ENCODE measurements at places on chromosomes 5 and 9.

GRCh38 chr5:65366655-65367054, 115.1 kb downstream of the ADAMTS6 start:
- DNase-seq, result no peak

- no peak for DNase-seq
Measured at GRCh38 chr9:123871781-123872180, 58.1 kb downstream of the DENND1A start.

DNA sequence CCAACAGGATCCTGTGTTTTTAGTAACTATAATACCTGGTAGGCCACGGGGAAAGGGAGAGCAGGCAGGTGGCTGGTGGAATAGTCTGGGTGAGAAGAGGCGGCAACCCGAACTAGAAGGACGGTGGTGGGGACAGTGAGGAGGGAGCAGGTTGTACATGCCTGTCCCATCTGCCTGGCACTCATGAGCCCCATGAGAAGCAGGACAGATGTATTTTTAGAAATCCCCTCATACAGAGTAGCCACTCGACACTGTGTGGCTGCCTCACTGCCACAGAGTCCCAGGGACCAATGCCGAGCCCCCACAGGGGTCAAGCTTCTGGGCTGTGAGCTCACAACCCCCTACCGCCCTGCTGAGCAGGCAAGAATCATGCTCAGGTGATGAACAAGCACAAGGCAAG, 136.6 kb downstream of the SEC61B start:
- DNase-seq, result no peak

DNA sequence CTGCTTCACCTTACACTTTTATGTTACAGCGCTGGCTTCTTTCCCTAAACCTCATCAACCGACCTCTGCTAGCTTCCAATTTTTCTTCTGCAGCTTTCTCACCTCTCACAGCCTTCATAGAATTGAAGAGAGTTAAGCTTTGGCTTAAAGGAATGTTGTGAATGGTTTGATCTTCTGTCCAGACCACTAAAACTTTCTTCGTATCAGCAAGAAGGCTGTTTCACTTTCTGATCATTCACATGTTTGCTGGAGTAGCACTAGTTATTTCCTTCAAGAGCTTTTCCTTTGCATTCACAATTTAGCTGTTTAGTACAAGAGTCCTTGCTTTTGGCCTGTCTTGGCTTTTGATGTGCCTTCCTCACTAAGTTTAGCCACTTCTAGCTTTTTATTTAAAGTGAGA, 49.5 kb downstream of the NR3C1 start:
- no peak for DNase-seq

GRCh38 chr5:55278778-55279177, 28.7 kb downstream of the DHX29 start:
- DNase-seq, result no peak

DNA sequence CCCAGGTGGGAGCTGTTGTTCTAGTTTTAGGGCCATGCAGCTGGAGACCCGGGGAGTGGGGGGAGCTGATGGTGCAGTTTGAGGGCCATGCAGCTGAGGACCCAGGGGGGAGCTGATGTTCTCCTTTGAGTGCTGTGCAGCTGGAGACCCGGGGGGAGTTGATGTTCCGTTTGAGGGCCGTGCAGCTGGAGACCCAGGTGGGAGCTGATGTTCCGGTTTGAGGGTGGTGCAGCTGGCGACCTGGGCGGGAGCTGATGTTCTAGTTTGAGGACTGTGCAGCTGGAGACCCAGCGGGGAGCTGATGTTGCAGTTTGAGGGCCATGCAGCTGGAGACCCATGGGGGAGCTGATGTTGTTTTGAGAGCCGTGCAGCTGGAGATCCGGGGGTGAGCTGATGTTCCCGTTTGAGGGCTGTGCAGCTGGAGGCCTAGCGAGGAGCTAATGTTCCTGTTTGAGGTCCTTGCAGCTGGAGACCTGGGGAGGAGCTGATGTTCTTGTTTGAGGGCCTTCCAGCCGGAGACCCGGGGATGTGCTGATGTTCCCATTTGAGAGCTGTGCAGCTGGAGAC, 14.6 kb downstream of the PDCD6 start:
- no peak for DNase-seq

- no peak for DNase-seq
Measured at GRCh38 chr9:70566066-70566465, 151.6 kb upstream of the KLF9 start.

DNA sequence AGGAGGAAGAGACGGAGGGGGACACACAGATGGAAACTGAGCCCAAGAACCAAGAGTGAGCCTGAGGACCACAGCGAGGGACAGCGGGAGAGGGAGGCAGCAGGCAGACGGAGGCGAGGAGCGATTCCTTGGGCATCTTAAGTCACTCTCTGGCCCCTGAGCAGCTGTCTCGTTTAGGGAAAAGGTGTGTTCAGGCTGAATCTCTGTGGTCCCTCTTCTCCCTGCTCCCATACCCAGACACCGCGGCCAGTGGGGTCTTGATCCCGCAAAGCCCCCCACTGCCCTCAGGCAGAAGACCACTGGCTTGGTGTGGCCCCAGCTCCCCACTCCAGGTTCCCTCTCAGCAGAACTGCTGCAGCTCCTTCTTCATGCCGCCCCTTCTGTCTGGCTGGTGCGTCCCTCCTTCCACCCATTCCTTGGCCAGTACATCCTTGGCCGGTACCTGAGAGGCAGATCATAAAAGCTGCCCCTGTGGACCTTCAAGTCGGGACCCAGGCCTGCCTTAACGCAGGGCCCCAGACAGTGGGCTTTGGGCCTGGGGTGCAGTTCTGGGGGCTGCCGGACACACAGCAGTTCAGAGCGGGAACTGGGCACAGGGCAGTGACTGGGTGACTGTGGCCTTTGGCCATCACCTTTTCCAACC, 5.8 kb upstream of the RALGDS start:
- DNase-seq, result no peak

GRCh38 chr5:10461041-10461440, 19.4 kb downstream of the ROPN1L start:
- no peak for DNase-seq

DNA sequence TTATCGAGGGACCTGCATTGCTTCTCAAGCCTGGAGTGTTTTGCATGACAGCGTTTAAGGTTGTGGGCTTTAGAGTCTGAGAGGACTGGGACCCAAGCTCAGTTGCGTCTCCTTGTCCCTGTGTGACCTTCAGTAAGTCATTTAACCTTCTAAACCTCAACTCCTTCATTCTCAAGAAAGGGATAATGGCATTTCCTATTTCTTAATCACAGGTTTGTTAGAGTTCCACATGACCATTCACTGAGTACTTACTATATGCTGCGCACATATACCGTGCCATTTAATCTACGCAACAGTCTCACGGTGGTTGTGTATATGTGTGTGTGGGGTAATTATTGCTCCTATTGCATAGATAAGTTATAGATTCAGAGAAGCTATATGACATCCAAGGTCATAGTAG, 76.3 kb downstream of the MACROH2A1 start:
- DNase-seq, result no peak

- DNase-seq, result no peak
Measured at GRCh38 chr9:89779405-89780203, 174.8 kb downstream of the GADD45G start.

GRCh38 chr9:83285445-83286225, 222.7 kb upstream of the RASEF start:
- no peak for DNase-seq

- DNase-seq, result peak; percentile 11
Measured at GRCh38 chr9:133609311-133610098, at the start of gene FAM163B. TSS of gene FAM163B (minus strand) at chr9:133609389. CDS start at chr9:133580223, 29,166 bp downstream.

- no peak for DNase-seq
Measured at GRCh38 chr5:8528106-8528505, 659.2 kb downstream of the MTRR start.

GRCh38 chr5:33441241-33442177, 744 bp downstream of the TARS1 start:
- DNase-seq, result peak; percentile 59

DNA sequence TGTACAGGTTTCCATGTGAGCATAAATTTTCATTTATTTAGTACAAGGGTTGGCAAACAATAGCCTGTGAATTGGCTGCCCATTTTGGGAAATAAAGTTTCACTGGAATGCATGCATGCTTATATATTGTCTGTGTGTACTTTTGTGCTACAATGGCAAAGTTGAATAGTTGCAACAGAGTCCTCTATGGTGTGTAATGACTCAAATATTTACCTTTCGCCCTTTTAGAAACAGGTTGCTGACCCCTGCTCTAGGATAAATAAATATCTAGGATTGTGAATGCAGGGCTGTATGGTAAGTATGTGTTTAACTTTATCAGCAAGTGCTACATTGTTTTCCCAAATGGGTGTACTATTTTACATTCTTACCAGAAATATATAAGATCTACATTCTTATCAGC, 47.2 kb downstream of the XRCC4 start:
- DNase-seq, result no peak

DNA sequence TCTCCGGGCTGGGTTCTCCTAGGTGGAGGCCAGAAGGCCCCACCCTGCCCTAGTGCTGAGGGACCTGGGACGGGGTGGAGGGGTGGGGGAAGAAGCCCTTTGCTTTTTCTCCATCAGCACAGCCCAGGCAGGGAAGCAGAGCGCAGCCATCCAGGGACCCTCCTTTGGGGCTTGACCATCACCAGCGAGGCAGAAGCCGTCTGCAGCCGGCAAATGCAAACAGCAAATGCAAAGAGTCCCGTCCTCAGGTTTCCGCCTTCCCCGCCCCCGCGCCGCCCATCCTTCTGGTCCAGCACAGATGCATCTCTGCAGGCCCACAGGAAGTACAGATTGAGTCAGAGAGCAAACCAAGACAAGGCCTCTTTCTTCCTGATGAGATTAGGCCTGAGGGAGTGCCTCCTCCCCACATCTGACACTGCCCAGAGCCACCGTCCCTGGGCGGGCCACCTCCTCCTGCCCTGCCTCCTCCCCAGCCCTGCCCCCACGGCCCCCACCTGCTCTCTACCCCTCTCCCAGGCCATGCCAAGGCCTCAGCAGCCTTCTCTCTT, 23.4 kb downstream of the CORO2A start:
- no peak for DNase-seq

- peak; percentile 11 for DNase-seq
Measured at GRCh38 chr5:59768152-59769040, 125.1 kb downstream of the PDE4D start.

GRCh38 chr9:131776473-131776872, 36.6 kb upstream of the RAPGEF1 start:
- peak; percentile 48 for DNase-seq

- DNase-seq, result no peak
Measured at GRCh38 chr5:168443533-168443932, 42.7 kb upstream of the RARS1 start.

DNA sequence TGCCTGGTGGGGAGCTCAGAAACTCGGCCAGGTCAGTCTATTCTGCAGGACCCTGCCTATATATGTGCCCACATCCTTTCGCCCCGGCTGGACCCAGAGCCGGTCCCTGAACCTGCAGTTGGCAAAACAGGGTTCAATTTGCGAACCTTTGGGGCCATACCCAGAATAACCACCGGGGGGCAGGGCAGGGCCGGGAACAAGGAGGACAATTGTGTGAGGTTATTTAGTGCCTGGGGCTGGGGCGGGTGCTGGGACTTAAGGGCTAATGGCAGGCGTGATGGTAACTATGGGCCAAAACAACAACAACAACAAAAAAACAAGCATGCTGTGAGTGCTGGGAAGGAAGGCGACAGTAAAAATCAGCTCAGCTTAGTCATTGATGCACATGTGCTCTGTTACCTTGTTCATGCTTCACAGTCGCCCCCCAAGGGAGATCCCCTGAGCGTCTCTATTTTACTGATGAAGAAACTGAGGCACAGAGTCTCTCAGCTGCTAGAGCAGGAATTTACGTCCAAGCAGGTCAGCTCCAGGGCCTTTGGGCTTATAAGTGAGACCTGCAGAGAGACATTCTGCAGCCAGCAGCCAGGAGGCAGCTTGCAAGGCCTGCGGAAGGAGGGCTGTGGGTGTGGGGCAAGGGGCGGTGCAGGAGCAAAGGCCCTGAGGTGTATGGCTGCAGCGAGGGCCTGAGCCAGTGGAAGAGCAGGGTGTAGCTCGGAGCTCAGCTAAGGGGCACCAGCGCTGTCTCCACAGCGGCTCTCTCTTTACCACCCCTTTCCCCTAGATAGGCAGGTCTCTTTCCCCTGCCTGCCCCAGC, 106.0 kb downstream of the PHF2 start:
- DNase-seq, result peak; percentile 51

- DNase-seq, result no peak
Measured at GRCh38 chr5:93078082-93079038, 502.7 kb downstream of the NR2F1-AS1 start.

- DNase-seq, result no peak
Measured at GRCh38 chr5:82436291-82436690, 158.1 kb upstream of the RPS23 start.

DNA sequence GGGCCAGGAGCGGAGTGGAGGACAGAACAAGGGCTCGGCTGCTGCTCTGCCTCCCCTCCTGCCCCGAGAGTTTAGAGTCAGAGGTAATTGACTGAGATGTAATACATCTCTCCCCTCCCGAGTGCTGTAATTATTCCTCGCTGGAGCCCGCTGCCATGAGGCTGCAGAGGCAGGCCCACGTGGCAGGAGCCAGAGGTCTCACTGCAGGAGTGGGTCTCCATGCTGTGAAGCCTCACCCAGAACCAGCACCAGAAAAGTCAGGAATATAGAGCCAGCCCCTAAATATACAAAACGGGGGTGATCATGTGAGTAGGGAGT, 2.5 kb downstream of the FAM163B start:
- DNase-seq, result no peak
